Lower leg skin (tissue), 4 donors: ENCODE measurements at places on chromosomes 6 and 20. TPM values are rescaled to one million over a fixed set of nuclear protein-coding genes. Genes with fewer than 3 reads are reported as not detected.

DNA sequence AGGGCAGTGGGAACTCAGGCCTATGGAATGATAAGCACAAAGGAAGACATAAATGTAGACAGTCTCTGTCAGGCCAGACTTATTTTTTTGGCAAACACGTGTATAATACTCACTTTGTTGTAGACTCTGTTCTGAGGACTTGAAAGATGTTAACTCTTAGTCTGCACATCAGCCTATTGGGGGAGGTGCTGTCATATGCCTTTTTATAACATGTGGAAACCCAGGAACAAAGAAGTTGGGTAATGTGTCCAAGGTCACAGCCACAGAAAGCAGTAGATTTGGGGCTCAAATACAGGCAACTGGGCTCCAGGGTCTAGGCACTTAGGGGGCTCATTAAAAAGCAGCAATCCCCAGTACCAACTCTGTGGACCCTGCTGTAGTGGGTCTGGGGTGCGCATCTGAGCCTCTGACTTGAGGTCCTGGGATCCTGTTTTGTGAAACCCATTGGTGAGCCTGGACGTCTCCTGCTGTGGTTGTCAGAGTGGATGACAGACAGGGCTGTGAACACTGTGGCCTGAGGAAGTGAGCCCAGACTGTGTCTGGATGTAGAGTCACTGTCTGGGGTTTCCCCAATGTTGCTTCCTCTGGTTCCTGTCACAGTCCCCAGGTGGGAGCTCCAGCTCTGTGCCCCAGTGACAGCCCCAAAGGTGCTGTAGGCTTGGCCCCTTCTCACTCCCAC lies 50.0 kb downstream of the CDH26 start:
- no peak for DNase-seq

DNA sequence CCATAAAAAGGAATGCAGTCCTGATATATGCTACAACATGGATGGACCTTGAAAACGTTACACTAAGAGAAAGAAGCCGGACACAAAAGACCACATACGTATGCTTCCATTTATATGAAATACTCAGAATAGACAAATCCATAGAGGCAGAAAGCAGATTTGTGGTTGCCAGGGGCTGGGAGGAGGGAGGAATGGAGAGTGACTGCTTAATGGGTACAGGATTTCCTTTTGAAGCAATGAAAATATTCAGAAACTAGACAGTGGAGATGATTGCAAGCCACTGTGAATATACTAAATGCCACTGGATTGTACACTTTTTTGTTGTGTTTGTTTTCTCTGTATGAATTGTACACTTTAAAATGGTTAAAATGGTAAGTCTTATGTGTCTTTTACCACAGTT lies 29.4 kb upstream of the CDKN1A start:
- DNase-seq: no peak

GRCh38 chr20:50510706-50511542 lies 741 bp downstream of the PTPN1 start:
- DNase-seq: peak; percentile 62

- no peak for DNase-seq
Measured at GRCh38 chr6:150001295-150002008, 23.9 kb downstream of the RAET1L start.

- no peak for DNase-seq
Measured at GRCh38 chr6:49321561-49322072, 141.4 kb downstream of the MMUT start.

GRCh38 chr6:159973951-159974350 lies 5.1 kb downstream of the IGF2R start:
- DNase-seq: no peak

GRCh38 chr6:35755278-35755924 lies 18.6 kb downstream of the ARMC12 start:
- no peak for DNase-seq

The EDN1 gene
- total RNA-seq: 42.6 TPM

The GJA1 gene
- total RNA-seq: 344 TPM

The GPR6 gene
- total RNA-seq: not detected

The TDP2 gene
- total RNA-seq: 27.6 TPM

The MAPK13 gene
- total RNA-seq: 94.4 TPM
